ENCODE measurements at places on chromosomes 7 and 10.

DNA sequence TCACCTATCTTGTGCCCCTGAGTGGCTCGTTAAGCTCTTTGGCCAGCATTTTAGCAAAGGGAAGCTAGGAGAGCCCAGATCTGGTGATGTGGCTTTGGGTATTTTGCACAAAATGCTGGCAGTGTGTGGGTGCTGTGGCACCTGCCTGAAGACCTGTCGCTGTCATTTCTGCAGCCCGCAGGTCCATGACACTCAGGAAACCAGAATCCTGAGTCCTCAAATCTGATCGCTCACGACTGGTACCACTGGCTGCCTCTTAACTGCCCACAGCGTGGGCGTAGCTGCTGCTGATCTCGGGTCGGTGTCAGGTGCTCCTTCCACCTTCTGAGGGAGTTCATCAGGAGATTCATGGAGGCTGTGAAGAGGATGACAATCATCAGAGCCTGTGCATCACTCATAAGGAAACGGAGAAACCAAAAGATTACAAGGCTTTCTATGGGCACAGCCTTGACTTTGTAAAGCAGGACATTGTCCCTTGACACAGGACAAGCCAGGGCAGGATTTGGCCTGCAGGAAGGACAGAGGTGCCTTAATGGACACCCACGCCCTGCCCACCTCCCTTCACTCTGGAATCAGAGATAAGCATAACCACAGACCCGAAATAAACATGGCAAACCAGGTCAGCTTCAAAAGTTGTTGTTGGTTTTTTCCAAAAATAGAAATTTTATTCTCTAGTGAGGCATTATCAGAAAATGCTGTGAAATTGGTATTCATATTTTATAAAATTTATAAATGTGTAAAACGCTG is 71.0 kb upstream of the STK17A start:
- DNase-seq, result no peak

DNA sequence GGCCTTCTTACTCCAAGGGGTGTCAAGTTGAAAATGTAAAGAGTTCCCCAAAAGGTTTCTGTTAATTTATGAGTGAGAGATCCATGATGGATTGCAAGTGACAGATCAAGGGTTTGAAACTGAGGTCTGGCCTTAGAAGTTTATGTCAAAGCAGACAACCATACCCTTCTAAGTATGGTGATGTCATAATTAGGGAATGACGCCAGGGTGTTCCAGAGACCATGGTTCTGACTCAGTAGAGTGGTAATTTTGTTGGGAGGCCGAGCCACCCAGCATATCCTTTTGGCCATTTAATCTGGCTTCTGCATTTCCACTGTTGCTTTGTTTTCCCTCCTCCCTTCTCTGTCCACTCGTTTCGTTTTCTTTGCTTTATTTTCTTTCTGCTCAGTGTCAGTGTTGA is 2.7 kb downstream of the TRUB1 start:
- DNase-seq, result no peak

DNA sequence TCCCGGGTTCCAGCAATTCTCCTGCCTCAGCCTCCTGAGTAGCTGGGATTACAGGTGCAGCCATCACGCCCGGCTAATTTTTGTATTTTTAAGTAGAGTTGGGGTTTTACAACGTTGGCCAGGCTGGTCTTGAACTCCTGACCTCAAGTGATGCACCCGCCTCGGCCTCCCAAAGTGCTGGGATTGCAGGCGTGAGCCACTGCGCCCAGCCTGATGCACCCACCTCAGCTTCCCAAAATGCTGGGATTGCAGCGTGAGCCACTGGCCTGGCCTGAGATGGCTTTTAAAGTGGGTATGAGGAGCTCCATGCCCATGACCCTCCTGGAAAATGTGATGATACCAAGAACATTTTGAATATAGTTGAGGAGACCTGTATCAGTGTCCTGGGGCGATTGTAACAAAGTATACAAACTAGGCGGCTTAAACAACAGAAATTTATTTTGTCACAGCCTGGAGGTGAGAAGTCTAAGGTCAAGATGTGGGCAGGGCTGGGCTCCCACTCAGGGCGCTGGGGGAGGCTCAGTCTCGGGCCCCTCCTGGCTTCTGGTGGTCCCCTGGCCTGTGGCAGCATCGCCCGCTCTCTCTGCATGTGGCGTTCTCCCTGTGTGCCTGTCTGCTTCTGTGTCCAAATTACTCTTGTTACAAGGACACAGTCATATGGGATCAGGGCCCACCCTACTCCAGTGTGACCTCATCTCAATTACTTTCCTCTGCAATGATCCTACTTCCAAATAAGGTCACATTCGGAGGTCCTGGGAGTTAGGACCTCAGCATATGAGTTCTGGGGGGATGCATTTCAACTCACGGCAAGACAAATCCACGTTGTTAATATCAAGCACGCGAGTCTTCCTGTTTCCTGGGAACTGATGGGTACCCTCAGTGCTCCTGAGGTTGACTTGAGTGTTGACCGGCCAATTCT is 108.8 kb downstream of the ACTR3B start:
- no peak for DNase-seq

DNA sequence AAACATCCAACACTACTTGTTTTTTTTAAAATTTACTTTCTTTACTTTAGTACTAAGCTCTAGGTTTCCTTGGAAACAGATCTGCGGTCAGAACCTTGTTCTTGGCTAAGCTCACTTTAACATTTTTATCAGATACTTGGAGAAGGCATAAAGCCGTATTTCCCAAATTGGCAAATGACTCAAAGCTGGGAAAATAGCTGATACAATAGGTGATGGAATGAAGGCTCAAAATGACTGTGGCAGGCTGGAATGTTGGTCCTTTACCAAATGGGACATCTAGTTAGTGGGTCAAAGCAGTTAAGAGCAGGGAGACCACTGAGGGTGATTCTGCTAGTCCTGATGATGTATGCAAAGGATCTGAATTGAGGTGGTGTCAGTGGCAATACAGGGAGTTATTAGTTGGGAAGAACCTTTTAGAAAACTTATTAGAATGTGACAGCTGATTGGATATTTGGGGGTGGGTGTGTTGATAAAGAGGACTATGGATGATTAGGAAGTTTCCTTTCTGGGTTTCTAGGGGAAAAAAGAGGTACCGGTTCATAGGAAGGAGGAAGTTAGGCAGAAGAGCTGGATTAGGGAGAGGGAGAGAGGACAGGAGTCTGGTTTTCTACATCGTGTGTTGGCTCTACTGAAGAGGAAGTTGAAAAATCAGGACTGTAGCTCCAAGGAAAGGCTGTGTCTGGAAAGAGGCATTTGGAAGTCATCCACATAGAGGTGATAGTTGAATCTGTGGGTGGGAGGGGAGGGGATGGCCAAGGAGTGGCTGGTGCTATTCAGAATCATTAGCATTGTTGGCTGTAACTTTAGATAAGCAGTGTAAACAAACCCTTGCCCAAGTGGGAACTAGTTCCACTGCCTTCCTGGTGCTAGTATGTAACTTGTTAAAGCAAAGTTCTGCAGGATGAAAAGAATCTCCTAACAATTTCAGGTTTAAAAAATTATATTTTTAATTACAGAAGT is 13.1 kb downstream of the PLCE1 start:
- DNase-seq, result no peak

- no peak for DNase-seq
Observed at GRCh38 chr7:4739528-4739992, 35.9 kb upstream of the AP5Z1 start.

GRCh38 chr7:46071076-46071475 is 150.0 kb upstream of the IGFBP3 start:
- DNase-seq, result no peak

DNA sequence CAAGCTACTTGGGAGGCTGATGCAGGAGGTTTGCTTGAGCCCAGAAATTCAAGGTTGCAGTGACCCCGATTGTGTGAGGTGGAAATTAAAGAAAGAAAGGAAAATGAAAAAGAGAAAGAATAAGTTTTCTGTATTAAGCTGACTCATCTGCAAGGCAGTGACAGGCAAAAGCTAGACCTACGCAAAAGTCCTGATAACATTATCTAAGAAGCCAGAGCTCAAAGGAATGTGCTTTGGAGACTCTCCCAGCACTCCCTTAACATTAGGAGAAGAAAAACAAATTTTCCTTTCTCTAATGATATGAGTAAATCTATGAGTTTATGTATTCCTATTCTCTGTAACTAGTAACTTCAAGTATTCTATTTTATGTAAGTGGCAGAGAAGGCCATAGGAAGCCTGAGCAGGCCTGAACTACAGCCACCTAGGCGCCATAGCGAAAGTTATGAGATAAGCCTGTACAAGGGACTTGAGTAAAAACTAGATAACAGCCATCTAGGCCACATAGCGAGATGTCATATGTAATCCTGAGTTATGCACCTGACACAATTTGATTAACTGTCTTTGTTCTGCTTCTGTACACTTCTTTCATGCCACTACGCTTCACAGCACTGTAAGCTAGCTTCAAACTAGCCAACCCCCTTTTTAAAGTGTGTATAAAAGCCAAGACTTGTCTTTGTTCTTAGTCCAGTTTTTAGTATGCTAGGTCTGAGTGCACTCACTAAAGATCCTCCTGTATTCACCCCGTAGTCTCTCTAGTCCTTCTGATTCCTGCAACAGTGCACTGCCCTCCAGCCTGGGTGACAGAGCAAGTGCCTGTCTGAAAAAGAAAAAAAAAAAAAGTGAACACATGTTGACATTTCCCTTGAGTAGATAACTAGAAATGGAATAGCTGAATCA is 9.4 kb upstream of the ZWINT start:
- DNase-seq, result no peak

DNA sequence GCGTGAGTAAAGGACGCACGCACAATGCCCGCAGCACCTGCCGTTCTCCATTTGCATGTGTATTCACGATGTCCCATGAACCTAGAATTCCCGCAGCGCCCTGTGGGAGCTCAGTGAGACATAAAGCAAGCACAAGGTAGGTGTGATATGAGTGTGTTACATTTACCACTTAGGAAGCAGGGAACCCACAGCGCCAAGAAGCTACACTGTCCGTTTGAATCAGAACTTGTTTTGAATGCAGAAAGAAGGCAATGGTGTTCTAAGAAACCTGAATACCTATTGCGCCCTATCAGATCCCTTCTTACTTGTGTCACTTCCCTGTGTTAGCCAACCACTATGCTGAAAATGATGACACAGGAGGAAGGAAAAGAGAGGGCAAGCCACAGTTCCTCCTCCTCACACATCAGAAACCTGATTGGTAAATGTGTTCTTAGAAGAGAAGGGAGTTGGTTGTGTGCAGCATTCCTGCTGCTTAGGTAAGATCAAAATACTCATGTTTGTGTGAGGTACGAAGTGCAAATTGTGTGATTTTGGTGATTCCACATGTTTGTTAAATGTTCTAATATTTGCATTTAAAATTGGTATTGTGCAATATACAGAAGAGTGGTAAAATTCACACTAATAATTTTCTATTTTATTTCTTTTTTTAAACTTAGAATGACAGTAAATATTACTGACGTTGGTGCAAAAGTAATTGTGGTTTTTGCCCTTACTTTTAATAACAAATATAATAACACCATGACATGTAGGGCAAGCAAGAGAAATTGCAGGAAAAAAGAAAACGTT is 185.4 kb downstream of the SEC23IP start:
- no peak for DNase-seq

- DNase-seq, result no peak
Observed at GRCh38 chr7:99742737-99743394, 7.9 kb upstream of the CYP3A7 start.

DNA sequence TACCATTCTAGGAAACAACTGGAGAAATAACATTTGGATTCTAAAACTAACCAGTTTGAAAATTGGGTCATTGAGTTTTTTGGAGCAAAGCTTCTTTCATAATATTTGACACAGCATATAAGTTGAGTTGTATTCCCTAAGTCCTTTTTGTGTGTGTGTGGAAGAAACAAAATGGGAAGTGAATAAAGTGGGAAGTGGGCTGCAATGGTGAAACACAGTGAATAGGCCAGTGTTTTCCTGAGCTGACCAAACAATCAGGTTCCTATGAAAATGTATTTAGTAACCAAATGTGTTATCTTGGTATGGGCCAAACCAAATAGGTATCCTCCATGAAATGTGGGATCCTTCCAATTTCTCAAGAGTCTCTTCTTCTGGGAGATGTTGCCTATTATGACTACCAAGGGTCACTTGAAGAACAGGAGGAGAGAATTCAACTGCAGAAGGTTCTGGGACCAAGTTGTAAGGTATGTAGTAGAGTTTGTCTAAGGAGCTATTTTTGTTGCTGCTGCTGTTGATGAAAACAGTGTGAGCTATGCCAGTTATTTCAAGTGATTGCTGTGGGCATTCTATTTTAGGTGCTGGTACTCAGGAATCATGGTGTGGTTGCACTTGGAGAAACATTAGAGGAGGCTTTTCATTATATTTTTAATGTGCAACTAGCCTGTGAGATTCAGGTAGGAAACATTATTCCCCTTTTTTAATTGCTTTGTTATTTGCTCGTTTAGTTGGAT is 88.3 kb upstream of the MXI1 start:
- no peak for DNase-seq

GRCh38 chr10:58143944-58144343 is 123.8 kb downstream of the IPMK start:
- DNase-seq, result no peak

DNA sequence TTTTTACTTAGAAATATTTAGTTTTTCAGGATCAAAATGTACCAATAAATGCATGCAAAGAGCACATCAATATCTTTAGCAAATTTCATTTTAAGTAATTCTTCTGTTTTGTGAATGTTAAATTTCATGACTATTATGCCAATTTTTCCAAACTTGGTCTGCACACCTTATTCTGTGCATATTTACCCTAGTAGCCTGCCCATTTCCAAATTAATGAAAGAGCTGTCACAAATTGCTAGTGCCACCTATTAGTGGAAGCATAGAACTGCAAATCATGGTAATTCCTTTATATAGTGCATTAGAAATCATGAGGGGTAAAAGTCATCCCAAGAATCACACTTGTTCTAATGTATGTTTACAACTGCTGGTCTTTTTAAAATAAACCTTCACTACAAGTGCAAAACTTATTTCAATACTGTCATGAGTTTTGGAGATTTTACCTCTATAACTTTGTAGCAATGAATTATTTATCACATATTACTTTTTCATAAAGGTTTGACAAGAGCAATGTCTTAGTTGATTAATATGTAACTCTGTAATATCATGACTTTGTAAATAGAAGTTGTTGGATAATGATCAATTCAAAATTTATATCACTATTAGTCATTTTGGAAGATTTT is 5.7 kb downstream of the SEMA3A start:
- no peak for DNase-seq

- DNase-seq, result no peak
Observed at GRCh38 chr10:50469778-50470193, 154.0 kb downstream of the SGMS1 start.

DNA sequence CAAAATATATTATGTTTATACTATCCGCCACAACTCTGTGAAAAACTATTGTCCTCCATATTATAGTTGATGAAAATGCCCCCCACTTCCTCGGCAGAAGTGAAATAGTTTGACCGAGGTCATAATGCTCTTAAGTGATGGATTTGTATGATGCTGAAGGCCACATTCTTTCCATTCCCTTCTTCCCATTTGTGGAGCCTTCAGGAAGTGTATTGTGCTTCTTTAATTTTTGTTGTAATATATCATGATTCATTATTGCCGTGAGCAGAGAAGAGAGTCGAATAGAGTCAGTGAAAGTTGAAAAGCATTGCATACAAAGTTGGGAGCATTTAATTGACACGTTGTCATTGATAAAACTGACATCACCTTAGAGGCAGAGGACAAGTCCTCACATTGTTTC is 460.3 kb downstream of the SUGCT start:
- no peak for DNase-seq

- DNase-seq, result no peak
Observed at GRCh38 chr10:110398419-110399105, 93.8 kb upstream of the SMNDC1 start.

Measured in endothelial cell (in vitro differentiated cells).